ENCODE measurements at places on chromosomes 3 and 15. TPM values are rescaled to one million over a fixed set of nuclear protein-coding genes. Genes with fewer than 3 reads are reported as not detected.

DNA sequence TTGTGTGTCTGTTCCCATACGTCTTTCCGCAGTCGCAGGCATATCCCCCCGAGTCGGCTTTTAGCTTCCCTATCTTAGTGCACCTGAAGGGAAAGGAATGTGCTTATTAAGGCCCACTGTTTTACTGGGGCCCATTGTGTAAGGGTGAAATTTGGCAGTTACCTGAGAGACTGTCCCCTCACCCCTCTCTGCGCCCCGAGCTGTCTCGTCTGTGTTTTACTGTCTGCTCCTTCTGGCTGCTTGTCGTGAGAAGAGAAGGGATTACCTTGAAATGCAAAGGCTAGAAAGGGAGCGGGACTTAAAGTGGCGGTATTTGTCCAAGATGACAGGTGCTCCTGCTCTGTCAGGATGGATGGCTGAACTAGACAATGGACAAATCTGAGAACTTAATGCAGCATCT lies 233.0 kb upstream of the POU1F1 start:
- DNase-seq = no peak

- DNase-seq = no peak
Observed at GRCh38 chr3:47385007-47385406, 4.2 kb downstream of the PTPN23 start.

Gene GNB4
- 37.2 TPM for polyA plus RNA-seq

Gene IGSF10
- 27.5 TPM for polyA plus RNA-seq

DNA sequence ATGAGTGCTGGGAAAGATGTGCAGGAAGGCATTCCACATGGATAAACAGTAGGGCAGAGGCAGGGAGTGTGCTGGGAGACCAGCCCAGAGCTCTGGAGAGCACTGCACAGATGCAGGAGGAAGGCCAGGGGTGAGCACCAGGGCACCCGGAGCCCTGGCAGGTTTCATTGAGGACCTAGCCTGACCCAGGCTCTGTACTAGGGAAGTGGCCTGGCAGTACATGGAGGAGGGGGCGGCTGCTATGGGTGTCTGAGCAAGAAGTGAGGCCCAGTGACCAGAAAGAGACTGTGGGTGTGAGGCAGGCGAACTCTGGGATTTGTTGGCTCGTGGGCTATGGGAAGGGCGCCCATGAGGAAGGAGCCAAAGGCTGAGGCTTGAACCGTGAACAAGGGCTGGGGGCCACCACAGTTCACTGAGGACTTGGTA lies 139.1 kb downstream of the DNAJB8 start:
- no peak for DNase-seq

GRCh38 chr3:170811515-170811914 lies 58.5 kb downstream of the RPL22L1 start:
- DNase-seq = no peak

Gene TMIE
- 0.97 TPM for polyA plus RNA-seq

GRCh38 chr15:100994597-100995446 lies 75.7 kb downstream of the LRRK1 start:
- DNase-seq = no peak

Gene GOLIM4
- polyA plus RNA-seq = 50.4 TPM

DNA sequence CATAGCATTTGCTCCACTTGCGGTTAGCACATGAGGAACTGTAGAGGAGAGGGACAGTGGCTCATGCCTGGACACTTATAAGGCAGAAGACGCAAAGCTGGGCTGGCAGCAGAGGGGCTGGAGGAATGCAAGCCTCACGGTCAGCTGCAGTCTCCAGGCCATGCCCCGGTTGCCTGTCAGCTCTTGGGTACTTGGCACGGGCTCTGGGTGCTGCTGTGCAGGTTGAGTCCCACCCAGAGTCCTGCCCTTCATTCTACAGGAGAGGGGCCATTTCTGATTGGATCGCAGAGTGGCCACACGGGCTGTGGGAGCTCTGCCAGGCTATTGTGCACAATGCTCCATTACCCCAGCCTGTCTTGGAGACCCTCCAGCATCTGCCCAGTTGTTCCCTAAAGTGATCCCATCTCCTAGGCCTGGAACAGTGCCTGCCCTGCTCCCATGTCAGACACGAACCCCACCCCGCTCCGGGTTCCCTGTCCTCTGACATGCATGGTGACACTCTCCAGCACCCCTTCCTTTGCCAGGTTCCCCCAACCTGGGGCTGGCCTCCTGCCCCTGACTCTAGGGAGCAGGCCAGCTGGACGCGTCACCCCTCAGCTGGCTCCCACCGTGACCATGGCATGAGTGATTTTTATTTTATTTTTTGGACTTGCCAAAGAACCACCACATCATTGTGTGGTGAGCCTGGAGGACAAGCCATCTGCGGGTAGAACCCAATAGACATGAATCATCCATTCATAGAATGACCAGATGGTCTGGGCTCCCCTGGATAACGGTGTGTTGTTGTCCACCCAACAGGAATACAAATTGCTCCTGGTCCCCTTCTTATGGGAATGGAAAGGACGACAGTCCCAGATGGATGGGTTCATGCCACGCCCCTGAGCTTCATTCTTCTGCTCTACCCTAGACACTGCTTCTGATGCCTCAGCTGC lies 51.0 kb upstream of the KLF13 start:
- DNase-seq = no peak

Gene ATP10A
- 4.5 TPM for polyA plus RNA-seq

DNA sequence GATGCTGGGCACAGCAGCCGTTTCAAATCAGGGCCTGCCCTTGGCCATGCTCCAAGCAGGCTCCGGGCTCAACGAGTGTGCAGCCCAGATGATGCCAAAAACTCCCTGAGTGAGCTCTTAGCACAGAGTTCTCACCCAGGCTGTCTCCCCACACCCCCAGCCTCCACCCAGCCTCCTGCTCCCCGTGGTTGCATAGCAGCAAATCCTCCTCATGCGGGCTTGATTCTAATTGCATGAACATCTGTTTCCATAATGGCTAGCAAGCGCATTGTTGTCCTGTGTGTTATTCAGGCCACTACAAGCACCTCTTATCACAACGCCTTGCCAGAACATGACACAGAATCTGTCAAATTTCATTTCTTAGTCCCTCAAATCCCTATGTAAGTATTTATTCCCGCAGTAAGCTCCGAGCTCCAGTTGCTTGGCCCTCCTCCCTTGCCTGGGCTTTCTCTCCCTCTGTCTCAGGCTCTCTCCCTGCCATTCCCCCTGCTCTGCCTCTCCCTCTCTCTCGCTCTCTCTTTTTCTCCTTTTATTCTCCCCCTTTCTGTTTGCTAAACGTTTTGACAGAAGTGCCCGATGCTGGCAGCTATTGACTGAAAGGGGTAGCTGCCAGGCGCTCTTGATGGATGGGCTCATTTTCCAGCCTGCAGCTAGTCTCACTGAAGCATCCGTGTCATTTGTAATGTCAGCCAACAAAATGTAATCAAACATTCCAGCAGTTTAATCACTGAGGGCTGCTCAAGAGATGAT lies 306.5 kb downstream of the IL20RB start:
- peak; percentile 58 for DNase-seq

Gene CACNA2D2
- polyA plus RNA-seq = 6.4 TPM

Gene CASR
- polyA plus RNA-seq = not detected

DNA sequence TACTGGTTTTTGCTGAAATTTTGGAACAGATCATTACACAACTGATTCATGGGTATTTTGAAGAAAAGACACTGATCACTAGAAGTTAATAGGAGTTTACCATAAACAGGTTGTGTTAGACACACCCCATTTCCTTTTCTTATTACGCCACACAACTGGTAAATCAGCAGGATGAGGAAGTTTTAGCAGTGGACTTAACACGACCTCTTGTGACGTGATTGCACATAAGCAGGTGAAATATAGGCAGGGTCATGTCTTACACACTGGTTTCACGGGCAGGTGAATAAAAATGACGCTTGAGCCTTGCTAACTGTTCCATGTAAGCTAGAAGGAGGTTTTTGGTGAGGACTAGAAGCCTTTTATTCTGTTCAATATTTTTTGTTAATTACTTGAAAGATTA lies 27.1 kb upstream of the TPRG1 start:
- peak; percentile 32 for DNase-seq

Gene STRIT1
- 75.6 TPM for polyA plus RNA-seq

- DNase-seq = no peak
Observed at GRCh38 chr3:44478055-44478468, 592 bp upstream of the ZNF445 start.

Gene SPESP1
- 1.3 TPM for polyA plus RNA-seq

Gene KLHDC8B
- 98.8 TPM for polyA plus RNA-seq

DNA sequence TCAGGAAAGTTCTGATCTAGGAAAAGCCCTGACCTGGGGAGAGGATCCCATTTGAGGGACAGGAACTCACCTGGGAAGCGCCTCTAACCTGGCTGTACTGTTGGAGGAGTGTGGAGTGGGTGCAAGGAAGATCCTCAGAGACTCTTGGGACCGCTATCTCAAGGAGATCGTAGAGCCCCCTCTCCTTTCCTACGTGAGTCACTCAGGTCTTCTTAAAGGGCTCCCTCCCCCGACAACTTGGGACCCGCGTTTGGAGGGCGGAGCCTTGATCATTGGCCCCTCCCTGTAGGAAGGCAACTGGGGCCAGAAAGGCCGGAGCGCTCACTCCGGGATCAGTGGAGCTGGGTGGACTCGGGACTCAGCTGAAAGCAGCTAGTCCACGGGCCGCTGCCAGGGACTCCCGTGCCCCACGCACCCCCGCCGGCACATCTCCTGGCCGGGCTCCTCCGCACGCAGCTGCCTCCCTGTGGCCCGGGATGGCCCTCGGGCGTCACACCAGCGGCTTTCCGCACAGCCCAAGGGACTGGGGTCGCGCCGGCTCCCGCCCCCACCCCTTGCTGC lies 520 bp downstream of the SLC26A6 start:
- peak; percentile 16 for DNase-seq

- DNase-seq = no peak
Observed at GRCh38 chr3:87756616-87757015, 302.2 kb downstream of the CGGBP1 start.

Gene IL20RB
- polyA plus RNA-seq = not detected

DNA sequence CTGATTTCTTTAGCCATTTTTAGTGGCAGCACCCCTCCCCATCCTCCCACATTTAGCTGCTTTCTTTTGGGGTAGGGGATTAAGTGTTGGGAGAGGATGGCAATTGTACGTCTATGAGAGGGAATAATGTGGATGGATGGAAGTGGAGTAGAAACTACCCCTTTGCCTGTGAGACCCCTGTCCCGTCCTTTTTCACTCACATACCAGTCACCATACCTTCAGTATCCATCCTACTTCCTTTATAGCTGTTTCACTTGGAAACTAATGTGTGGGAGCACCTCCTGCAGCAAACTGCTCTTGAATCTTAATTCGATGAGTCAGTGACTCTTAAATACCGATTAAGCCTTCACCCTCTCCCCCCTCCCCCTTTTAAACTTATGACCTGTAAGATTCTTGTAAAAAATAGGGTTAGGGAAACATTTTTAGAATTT lies 730 bp downstream of the SPRED1 start:
- no peak for DNase-seq

- no peak for DNase-seq
Observed at GRCh38 chr3:55891106-55891505, 404.0 kb upstream of the WNT5A start.

GRCh38 chr15:51736751-51737521 lies 519 bp downstream of the LYSMD2 start:
- no peak for DNase-seq

Gene SIDT1
- polyA plus RNA-seq = 1.6 TPM

GRCh38 chr3:11570251-11570650 lies 73.5 kb downstream of the VGLL4 start:
- no peak for DNase-seq

GRCh38 chr3:51670823-51671733 lies at the start of gene TEX264:
TEX264 (plus strand) TSS chr3:51671252; CDS start chr3:51674305, 3,053 bp downstream.
- peak; percentile 80 for DNase-seq

- peak; percentile 31 for DNase-seq
Observed at GRCh38 chr3:104750581-104750980, 616.1 kb upstream of the ALCAM start.

GRCh38 chr3:3316521-3316920 lies 137.0 kb upstream of the CRBN start:
- no peak for DNase-seq

GRCh38 chr3:15450438-15451215 lies 23.2 kb downstream of the EAF1 start:
- no peak for DNase-seq

DNA sequence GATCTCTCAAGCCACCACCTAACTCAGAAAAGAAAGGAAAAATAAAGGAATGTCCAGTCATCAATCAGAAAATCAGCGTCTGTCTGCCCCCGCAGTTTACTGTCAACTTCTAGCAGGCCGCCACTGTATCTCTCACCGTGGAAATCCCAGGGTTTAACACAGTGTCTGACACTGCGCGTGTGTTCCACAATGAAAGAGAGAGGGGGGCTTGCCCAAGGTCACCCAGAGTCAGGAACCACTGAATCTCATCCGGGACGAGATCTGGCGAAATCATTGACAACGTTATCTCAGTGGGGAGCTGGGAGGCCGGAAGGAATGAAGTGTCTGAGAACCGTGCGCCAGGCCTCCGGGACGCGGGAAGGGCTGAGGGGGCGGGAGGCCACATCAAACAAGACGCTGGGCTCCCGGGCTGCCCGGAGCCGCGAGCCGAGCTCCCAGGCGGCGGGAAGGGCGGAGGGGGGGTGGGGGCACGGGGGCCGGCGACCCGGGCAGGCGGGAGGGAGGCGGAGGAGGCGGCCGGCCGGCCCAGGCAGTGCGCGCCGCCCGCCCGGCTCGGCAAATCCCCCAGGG lies 2.2 kb upstream of the HES1 start:
- peak; percentile 55 for DNase-seq

- no peak for DNase-seq
Observed at GRCh38 chr15:39381517-39381916, 199.4 kb upstream of the THBS1 start.

DNA sequence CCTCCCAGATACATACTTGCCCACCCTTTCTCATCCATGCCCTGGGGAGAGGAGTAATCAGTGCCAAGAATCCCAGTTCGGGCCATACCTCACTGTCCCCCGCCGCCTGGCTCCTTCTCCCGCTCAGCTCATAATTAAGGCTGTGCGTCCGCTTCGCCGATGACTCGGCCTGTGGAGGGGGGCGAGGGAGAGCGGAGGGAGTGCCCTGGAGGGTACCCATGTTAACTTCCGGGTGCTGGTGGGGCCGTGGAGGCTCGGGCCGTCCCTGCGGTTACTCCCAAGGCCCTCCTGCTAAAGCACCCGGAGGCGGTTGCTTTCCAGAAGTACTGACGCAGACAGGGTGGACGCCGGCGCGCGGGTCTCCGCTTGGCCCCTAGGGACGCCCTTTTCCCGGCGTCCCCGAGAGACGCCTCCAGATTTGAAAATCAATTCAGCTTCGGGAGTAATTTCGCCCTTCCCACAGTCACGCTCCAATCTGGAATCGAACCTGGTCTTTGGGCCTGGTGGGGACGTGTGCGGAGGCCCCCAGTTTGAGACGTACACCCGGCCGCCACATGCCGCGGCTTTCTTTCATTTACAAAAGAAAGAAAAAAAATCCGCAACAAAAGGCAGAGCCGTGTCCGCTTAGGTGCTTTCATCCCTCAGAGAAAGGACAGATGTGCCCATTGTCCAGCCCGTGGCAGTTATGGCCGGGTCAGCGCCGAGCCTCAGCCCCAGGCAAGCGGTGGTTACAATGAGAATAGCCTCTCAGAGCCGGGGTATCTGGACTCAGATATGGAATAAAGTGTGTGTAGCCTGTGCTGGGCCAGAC lies 1.0 kb upstream of the ONECUT1 start:
- no peak for DNase-seq

- no peak for DNase-seq
Observed at GRCh38 chr3:58540176-58540858, 3.3 kb upstream of the ACOX2 start.

All from muscle of arm (tissue), 14 donors.